Neural progenitor cell (in vitro differentiated cells): ENCODE measurements at places on chromosomes 1 and 21.

GRCh38 chr1:66489151-66489550, 44.8 kb upstream of the SGIP1 start:
- DNase-seq = no peak

DNA sequence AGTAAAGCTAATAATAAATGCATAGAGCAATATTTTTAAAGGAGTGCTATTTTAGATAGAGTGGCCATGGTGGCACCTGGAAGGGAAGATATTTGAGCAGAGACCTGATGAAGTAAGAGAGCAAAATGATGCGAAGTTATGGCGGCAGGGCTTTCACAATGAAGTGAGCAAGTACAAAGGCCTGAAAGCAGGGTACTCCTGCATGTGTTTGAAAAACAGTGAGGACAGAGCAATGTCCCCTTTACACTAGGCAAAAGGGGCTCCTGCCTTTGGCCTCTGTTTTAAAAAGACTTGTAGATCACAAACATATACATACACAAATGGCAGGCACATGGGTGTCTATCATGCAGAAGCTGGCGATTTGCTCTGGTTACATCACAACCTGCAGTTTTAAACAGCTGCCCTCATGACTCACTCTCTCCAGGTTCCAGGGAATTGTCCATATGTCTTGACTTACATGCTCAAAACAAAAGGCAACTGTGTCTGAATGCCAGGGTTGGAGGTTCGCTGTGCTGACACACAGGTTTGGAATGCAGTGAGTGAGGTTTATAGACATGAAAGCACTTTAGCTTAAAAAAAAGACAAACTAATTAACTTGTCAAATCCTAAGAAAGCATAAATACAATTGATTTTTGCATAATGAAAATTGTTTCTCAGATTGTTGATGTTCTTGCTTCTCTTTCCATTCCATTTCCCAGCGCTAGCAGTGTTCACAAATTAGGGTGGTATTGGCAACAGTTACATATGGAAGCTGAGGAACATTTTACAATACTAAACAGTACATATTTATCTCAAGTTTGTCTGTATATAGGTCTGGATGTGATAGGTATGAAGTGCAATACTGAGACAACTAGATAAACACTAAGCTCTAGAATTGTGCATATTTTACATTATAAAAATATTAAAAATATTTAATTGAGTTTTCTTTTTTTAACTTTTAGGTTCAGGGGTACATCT, 313.9 kb downstream of the BARHL2 start:
- DNase-seq = peak; percentile 59

DNA sequence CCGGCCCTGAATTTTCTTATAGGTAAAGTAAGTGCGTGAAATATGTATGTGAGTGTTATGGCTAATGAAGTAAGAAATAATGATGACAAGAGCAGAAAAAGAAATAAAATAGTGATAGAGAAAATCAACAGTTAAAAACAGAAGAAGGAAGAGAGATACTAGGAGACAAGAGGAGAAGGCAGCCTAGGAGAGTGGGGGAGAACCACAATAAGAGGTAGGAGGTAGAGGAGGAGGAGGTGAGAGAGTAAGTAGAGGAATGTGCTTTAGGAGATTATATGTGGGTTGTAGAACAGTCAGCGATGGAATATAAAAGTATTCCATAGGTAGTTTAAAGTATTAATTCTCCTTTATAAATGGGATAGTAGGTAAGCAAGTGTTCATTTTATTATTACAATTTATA, 861.5 kb upstream of the B3GALT2 start:
- no peak for DNase-seq

DNA sequence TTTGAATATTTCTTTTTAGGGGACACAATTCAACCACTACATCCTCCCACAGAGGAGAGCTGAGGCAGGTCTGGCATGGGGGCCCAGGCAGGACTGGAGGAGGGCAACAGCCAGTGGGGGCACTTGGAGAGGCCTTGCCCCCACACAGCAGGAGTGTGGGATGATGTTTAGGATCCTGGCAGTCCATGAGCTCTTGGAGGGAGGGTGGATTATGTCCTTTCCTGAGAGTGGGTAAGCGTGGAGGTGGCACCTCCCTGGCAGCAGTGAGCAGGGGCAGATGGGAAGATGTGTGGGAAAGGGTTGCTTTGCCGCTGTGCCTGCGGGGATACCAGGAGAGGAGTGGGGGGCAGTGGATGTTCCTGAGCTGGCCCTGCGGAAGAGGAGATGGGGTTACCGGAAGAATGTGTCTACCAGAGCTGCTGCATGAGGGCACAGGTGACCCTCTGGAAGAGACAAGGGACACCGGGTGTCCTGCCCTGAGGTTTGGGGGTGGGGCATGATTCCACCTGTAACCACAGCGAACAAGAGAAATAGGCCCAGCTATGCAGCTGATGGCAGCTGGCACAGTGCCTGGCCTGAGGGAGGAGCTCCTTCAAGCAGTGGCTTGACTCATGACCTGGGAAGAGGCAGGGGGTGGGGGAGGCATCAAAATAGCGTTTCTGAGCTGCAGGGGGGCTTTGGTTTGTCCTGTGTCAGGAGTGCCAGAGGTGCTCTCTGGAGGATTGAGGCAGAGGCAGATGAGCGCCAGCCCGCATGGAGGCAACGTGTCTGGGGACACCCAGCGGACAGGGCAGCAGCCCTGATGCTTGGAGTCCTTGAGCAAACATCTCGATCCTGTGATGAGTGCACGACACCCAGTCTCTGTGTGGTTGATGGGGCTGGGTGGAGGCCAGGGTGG, 123.9 kb upstream of the TMPRSS2 start:
- no peak for DNase-seq

DNA sequence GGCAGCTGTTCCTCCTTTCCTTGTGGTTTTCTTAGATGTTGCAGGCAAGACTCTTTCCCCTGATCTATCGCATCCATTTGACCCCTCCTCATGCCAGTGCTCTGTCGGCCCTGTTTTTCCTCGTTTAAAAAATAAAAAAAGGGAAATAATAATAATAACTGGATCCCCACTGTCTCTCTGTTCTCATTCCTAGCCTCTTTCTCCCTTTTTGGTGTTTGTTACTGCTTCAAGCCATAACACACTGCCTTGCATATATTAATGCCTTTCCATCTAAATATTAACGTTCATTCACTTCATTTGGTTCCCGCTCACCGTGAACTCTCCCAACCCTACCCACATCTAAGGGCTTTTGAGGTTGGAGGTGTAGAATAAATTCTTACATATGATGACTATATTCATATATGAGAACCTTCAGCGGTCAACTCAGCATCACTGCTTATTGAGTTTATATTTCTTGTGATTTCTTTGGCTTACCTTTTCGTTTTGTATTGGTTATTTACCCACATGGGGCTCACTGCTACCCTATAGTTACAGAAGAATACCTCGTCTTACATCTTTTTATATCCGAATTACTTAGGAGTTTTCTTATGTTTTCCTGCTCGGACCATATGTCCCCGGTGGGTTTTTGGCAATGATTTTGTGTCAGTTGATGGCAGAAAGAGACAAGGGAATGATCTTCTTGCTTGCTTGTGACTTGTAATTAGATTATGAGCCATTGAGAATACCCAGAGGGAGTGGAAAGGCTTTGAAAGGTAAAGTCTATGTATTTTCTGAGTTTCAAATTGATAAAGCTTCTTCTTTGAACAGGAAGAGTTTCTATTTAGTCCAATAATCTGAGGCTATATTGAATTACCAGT, 805 bp downstream of the ATG4C start:
- no peak for DNase-seq

GRCh38 chr1:116515702-116516101, 55.1 kb downstream of the CD58 start:
- DNase-seq = no peak

DNA sequence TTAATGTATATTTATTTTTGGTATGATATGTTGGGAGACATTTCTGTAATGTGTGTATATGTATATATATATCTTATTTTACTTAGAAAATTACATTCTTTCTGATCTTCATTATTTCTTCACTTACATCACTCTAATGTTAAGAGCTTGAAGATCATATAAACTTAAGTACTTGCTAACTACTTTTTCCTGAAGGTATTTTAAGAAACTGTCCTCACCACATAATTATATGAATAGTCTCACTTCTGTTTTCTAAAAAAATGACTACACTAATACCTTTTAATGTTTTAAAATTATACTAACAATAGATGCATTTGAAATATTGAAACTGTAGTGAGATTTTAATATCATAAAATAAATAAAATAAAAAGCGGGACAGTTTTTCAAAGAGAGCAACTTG, 377.1 kb downstream of the LRRIQ3 start:
- DNase-seq = no peak

DNA sequence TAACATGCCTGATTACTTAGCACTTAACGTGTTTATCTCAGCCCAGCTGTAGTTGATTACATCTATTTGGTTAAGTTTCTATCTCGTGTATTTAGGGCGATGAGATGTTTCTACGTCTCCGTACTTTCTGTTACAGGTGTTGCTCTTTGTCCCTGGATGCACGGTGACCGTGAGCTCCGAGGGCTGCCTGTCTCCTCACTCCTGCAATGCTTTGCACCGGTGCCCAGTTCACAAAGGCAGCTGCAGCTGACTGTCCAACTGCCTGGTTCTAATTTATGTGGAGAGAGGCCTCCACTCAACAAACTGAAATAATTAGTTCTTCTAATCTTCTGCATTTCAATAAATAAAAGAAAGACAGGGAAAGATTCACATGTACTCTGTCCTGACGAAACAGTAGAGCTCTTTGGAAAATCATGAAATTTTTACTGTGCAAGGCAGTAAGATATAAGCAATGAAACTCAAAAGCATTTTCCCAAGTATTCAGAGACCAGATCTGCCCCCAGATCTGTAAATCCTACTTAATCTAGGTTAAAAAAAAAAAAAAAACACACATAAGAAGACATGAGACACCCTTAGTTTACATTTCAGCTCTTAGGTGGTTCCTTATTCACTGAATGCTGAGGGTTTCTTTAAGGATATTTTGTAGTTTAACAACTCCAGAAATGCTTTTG, 108.2 kb downstream of the TGFBR3 start:
- DNase-seq = no peak

DNA sequence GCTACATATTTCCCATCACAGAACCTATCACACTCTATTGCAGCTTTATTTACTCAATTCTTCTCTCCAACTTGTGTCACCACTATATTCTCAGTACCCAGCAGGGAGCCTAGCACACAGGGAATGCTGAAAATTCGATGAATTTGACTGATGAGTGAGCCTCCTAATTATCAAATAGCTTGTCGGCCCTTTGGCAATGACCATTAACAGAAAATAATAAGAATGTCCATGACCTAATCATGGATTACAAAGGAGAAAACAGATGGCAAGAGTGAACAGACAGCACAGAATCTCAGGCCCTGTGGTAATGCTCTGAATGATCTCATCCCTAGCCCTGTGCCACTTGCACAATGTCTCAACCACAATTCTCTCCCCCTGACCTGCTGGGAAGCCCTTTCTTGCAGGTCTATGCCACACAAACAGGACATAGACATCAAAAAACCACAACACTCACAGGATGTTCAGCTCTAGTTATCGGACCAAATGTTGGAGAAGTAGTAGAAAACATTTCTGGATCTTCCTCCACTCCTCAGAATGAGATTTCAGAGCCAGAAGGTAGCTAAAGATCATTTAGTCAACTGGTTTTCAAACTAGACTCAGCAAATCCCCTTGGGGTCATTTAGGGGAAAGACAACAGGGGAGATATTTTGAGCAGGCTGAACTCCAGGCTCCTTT, 68.4 kb downstream of the LUZP1 start:
- DNase-seq = peak; percentile 27

DNA sequence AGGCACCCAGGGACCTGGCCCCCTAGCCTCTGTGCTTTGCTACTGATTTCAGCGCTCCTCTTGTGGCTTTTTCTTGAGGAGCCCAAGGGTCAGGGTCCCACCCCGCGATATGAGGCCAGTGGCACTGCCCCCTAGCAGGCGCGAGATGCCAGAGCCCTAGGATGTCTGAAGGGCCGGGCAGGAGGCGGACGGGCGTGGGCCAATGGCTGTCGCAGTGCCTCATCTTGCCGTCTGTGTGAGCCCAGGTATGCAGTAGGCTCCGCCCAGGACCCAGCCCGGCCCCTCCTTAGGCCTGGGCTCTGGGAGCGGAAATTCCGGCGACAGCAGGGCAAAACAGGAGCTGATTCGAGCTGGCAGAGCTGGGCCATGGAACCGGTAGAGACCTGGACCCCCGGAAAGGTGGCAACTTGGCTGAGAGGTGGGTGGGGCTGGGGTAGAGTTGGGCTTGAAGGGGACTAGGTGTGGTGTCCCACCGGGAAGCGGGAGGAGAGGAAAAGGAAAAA, at the start of gene CNKSR1:
CNKSR1 (plus strand) TSS at position 310 of the 503 bp plus-strand sequence; CDS start at position 367, 57 bp downstream.
- peak; percentile 84 for DNase-seq

DNA sequence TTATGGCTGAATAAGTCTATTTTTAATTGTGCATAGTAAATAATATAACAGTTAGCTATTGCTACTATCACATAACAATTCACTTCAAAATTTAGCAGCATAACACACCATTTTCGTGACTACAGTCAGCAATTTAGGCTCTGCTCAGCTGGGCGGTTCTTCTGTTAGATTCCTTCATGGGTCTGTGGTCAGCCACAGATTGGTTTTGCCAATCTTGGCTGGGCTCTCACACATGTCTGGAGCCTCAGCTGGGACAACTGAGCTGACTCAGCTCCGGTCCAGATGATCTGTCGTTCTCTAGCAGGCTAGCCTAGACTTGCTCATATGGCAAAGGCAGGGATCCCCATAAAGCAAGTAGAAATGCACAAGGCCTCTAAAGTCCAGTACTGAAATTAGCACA, 15.1 kb upstream of the CDC42BPA start:
- DNase-seq = no peak

DNA sequence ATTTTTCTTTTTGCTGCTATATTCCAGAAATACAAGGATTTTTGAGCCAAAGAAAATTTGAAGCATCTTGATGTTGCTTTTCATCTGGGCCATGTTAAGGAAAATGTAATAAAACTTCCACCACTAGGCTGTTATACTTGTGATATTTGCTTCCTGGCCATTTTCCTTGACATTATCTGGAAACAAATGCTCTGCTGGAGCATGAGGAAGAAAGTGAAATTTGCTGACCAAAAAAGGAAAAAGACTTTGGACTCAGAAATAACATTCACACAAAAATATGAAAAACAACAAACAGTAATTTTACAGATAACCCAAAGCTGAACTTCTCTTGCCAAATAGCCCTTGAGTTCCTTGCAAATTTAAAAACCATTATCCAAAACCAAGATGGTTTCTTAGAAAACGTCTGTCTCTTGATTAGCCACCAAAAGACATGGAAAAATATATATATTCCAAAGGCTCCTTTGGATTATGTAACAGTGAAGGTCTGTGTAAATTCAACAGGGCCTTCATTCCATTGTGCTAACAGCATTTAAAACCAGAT, 344.5 kb downstream of the LMX1A start:
- DNase-seq = no peak

- no peak for DNase-seq
Measured at GRCh38 chr1:99236756-99237155, 27.5 kb upstream of the PLPPR4 start.

- DNase-seq = no peak
Measured at GRCh38 chr1:234843946-234844345, 234.0 kb upstream of the IRF2BP2 start.

DNA sequence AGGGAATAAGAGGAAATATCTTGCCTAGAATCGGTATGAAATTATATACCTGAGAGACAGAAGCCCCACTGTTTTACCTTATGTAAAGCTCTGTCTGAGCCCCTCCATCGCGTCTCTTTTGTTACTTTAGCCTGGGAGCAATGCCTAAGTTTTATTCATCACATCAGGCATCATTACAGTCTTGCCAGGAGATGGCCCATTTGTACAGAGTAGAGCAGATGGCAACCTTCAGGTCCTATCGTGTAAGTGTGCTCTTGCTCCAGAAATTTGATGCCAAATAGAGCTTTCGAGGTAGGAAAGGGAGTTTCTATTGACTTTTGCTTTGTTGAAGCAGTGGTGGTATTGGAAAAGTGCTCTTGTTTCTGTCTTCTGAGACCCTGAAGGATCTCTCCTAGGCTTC, 24.9 kb downstream of the CFAP126 start:
- DNase-seq = no peak
